ENCODE measurements at places on chromosomes 7 and 10.

- no peak for DNase-seq
Observed at GRCh38 chr10:24427678-24428409, 218.9 kb downstream of the KIAA1217 start.

DNA sequence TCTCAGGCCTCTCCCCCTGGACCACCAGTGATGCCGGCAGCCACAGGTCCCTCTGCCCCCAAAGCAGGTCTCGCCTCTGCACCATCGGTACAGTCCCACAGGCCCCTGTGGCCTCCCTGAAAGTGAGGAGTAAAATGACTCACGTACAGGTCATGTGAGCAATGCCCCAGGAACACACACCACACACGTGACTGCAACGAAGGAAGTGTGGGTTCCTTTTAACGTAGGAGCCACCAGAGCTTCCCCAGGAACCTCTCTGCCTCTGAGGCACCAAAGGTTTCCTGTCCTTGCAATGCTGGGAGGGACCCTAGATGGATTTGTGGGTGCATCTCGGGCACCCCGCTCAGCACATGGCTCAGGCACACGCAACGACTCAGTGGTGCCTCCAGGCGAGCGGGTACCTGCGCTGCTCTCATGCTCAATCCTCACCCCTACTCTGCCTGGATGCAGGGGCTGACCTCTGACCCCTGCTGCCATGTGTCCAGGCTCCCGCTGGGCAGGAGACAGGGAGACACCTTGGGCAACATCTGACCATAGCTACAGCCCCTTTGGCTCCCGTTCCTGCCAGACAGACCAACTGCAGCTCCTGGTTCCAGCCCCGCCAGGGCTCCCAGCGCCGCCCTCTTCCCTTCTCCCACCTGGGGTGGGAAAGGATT is 120.7 kb downstream of the PRKAG2 start:
- peak; percentile 24 for DNase-seq

GRCh38 chr7:50687575-50688225 is 95.0 kb downstream of the GRB10 start:
- DNase-seq, result no peak

DNA sequence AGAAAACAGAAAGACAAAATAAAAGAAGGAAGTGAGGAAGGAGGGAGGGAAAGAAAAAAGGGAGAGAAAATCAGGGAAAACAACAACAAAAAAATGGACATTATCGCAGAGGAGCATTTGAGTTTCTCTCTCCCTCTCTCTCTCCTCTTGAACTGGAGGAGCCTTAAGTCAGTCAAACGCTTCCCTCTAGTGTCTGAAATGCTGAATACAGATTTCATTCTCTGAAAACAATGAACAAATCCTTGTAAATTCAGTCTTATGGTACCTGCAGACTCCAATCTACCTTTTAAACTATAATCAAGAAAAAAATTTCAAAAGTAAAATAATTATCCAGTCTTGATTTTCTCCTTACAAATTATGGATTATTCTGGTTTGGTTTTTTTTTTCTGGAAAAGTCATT is 89.2 kb upstream of the PFKP start:
- peak; percentile 76 for DNase-seq

DNA sequence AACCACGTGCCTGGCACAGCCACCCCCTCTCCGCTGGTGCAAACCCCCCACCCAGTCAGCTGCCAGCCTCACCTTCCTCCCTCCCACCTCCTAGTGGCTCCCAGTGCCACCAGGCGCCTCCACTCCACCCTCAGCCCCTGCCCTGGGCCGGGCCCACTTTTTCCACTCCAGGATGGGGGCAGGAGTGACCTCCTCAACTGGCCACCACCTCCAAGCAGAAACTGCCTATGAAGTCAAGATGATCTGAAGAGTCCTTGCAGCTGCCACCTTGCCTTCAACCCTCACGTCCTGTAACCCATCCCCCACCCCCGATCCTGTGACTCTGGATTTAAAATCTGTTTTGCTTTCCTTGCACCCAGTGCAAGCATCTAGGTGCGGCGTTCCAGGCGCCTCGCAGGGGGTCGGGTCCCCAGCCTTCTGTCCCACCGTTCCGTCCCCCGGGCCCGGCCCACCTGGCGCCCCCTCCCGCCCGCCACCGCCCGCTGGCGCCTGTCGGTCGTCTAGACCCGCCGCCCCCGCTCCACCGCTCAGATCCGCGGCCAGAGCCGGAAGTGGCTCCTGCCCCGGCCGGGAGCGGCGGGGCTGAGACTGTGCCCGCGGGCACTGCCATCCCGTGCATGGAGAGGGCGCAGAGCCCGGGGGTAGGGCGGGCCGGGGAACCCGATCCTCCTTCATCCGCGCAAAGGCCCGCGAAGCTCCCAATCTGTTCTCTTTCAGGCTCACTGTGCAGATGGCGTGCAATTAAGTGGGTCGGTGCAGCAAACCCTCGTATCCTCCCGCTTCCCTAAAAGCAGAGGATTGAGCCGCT is 51.2 kb upstream of the GTF2I start:
- no peak for DNase-seq

GRCh38 chr10:75208181-75208580 is 2.4 kb upstream of the VDAC2 start:
- DNase-seq, result peak; percentile 19

GRCh38 chr7:45390180-45390579 is 184.0 kb upstream of the ADCY1 start:
- no peak for DNase-seq

DNA sequence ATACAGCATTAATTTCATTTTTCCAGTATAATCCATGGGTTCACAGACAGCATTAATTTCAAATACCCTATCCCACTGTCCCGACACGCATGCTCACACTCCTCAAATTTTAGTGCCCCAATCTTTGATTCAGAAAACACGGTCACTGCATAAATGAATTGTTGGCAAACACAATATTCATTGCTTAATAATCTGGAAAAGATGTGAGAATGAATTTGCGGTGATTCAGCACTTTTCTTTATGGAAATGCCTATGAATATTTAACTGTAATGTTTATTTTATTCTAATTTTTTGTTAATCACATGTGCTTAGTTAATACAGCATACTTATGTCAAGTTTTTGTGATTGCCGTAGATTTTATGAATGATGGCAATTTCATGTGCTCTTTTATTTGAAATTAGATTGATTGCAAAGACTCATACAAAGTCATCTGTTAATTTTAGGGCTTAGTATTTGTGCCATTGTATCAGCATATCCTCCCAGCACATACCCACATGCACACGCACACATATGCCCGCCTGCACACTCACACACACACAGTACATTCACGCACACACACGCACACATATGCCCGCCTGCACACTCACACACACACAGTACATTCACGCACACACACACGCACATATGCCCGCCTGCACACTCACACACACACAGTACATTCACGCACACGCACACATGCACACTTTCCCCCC is 35.1 kb downstream of the MACROH2A2 start:
- DNase-seq, result no peak

- DNase-seq, result peak; percentile 28
Observed at GRCh38 chr7:2299131-2299829, 15.0 kb downstream of the SNX8 start.
